ENCODE measurements at places on chromosomes 11 and 22.

DNA sequence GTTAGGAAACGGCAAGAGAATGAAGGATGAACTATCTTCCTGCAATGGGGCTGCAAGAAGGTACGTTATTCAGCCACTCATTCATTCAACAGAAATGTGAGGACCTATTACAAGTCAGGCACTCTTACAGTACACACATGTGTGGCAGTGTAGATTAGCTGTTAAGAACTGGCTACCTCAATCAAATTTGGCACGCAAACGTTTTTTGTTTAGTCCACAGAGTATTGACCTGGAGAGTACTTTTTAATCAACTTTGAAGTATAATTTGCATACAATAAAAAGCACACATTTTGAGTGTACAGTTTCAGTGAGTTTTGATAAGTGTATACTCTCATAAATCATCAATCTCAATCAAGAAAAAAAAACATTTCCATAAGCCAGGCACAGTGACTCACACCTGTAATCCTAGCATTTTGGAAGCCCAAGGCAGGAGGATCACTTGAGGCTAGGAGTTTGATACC is 24.2 kb downstream of the MRTFA start:
- no peak for DNase-seq

DNA sequence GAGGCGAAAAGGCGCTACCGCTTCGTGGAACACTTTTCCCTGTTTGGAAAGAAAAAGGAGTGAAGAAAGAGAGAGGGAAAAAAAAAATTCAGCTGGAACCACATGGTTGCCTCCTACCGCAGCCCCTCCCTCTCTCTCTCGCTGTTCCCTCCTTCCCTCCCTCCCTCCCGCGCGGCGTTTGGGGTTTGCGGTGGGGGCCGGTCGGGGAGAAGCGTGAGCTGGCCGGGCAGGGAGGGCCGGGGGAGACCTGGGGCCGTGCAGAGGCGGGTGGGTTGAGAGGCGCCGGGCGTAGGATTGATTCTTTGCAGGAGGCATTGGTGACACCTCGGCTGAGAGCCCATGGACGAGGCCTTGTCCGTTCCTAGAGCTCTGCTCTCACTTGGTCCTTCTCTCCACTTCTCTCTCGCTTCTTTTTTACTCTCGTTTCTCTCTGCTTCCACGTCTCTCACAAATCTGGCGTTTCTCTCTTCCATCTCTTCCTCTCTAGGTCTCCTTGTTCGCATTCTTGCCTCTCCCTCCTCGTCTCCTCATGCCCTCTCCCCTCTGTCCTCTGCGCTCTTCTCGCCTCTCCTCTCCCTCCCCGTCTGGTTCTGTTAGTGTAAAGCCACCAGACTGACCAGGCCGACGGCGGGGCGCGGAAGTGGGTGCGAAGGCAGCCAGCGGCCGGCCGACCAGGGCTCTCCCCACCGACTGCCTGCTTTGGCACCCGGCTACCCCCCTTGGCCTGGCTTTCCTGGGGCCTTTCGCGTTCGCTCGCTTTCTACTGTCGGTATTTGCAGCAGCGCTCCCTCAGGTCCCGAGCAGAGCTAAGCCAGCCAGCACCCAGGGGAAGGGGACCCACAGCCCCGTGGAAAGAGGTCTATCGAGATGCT is at the start of gene CLMP:
TSS of gene CLMP (minus strand) at position 61 of the 872 bp plus-strand sequence. CDS start 308 bp downstream, outside the sequence.
- peak; percentile 78 for DNase-seq

- DNase-seq: no peak
Measured at GRCh38 chr11:128462922-128463321, 124.4 kb downstream of the ETS1 start.

DNA sequence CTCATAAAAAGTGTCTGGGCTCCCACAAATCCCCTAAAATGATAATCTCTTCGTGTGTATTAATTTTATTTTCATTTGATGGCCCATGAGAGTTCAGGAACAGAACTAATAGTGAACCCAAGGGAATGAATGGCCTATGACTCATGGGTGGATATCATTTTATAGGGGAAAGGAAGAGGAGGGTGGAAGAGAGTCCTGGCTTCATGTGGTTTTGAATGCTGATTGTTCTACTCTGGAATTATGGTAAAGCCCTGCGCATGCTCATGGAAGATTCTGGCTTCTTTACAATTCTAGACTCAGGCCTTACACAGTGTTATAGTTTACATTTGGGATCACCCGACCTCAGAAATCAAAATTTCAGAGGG is 35.2 kb downstream of the MAML2 start:
- DNase-seq: peak; percentile 95
